ENCODE measurements at places on chromosomes 16 and 17.

DNA sequence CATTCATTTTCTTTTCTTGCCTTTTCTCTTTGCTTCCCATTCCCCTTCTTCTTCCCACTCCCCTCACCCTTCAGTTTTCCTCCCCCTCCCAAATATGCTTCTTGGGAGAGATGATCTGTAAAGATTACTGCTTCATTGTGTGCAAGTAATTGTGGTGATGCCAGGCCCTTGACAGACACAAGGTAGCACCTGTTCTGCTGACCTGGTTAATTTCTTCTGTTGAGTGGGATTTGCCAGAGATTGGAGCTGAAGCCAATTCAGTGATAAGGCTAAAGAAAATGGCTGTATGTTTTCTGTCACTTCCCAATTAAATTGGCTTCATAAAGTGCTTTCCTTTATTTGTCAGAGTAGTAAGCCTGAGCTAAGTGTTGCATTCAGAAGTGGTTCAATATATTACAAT is 44.5 kb downstream of the AATF start:
- no peak for DNase-seq

DNA sequence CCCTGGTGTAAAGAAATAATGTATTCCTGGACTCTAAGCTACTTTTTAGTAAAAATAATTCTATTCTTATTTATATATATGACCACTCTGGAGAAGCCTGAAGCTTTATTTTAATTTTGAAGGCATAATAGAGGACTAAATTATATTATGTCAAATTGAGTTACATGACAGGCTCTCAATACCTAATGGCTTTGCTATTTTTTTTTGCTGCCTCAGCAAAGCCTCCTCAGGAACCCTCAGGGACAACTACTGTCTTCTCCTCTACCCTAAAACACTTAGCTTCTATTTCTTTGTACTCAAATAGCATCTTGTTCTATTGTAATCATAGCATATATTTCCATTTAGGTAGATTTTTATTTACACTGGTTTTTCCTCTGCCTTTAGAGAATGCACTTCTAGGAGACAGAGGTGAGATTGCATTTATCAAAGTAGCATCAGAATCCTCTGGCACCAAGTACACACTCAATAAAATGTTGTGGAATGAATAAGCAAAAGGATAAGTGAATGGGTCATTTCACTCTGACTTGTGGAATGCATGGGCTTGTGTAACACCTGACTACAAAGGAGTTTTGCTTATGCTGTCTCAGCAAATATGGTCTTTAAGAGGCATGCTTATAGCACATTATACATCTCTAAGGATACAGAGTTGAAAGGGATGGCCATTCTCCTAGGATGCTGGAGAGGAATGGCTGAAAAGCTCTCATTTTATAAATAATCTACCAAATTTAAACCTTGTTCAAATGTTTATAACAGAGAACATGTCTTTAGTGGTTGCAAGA is 605.2 kb downstream of the KCNJ2 start:
- DNase-seq = no peak

DNA sequence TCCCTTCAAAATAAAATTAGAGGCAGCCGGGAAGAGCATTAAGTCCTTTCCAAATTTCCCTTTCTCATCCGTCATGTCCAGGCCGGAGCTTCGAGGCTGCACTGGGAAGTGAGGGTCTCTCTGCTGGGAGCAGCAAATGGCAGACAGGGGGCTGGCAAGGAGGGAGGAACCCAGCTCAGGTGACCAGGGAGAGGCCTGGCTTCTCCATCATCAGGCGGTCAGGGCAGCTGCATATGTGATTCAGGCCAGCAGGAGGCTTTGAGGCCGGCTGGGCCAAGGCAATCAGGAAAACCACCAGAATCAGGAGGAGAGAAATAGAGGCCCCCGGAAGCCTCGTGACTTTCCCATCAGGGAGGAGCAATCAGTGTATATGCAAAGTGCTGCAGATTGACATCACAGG is 85.0 kb upstream of the RPL38 start:
- no peak for DNase-seq

- no peak for DNase-seq
Observed at GRCh38 chr16:17804857-17805256, 334.1 kb upstream of the XYLT1 start.

GRCh38 chr16:66375451-66375850 is 9.0 kb downstream of the CDH5 start:
- DNase-seq = no peak

GRCh38 chr16:6977291-6977690 is 355.4 kb upstream of the RBFOX1 start:
- DNase-seq = no peak

- DNase-seq = no peak
Observed at GRCh38 chr16:28496844-28497243, 2.4 kb downstream of the APOBR start.

- DNase-seq = no peak
Observed at GRCh38 chr17:72102366-72102765, 18.5 kb upstream of the SOX9 start.

DNA sequence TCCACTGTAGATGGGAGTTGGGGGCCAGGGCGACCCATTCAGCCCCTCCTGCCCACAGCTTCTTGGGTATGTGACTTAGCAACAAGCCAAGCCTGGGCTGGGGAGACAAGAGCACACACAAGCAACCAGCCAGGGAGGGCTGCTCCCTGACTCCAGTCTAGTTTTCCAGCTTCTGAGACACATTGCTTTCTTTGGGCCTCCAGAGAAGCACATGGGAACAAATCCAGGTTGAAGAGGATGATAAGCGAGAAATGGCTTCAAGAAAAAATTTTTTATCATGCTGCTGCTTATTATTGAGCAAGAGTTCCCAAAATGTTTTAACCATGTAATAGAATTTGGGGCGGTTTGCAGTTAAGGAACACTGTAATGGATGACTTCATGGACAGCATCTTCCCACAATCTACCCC is 173.7 kb downstream of the SOX9 start:
- DNase-seq = no peak

- no peak for DNase-seq
Observed at GRCh38 chr16:65916995-65917394, 449.5 kb upstream of the CDH5 start.

GRCh38 chr17:4986403-4986802 is 1.1 kb downstream of the CAMTA2 start:
- DNase-seq = peak; percentile 57

- no peak for DNase-seq
Observed at GRCh38 chr16:69319826-69320739, 8.9 kb downstream of the VPS4A start.

Data from colonic mucosa (tissue), 4 donors.